ENCODE measurements at places on chromosomes 5 and 9.

DNA sequence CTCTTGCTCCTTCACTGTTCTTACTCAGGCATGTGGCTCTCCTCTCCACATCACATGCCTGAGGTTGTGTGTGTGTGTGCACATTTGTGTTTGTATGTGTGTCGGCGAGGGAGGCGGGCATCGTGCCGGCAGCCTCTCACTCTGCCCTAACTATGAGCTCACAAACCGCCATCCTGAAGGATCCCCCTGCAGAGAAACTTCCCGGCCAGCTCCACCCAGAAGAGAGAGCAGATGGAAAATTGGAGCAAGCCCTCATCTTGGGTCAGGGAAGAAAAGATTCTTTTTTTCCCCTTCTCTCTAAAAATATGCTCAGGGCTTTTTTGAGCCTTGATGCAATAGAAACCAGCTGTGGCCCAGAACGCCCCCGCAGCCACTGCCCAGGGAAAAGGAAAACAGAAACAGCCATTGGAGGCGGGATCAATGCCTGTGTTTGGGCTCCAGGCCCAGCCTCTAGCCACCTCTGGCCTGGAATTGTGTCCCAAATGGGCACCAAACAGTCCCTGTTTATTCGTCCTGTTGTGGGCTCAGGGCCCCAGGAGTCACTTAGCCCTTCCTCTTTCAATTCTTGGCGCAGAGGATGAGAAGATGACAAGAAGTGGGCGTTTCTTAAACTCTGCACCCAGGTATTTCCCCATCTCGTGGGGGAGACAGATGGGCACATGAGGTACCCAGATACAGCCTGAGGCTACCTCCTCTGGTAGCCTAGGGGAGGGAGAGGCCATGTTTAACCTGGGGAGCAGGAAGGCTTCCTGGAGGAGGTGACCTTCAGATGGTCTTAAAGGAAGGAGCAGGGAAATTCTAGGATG is 151.5 kb downstream of the RGS3 start:
- DNase-seq: no peak

DNA sequence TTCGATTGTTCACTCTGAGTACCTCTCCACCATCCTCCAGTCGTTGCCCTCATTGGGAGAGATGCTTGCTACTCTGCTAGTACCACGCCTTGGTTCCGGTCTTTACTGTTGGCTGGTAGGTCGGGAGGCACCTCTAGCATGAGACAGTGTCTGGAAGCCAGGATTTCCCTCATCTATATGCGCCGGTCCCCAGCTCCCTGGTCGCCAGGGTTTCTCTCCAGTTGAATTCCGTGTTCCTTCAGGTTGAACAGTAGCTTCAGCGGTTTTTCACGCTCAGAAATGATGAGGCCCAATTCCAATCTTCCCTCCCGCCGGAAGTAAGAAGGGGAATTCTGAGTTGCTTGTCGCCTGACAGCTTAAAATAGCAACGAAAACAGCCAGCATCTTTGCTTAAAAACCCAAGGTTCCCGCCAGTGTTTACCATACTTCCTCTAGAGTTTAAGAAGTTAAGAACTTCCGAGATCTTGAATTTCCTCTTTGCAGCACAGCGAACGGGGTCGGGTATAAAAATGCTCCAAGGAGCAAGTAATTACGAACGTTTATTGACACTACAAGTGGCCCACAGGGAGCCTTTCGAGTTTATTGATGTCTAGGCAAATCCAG is 1.3 kb upstream of the ST8SIA4 start:
- DNase-seq: no peak

DNA sequence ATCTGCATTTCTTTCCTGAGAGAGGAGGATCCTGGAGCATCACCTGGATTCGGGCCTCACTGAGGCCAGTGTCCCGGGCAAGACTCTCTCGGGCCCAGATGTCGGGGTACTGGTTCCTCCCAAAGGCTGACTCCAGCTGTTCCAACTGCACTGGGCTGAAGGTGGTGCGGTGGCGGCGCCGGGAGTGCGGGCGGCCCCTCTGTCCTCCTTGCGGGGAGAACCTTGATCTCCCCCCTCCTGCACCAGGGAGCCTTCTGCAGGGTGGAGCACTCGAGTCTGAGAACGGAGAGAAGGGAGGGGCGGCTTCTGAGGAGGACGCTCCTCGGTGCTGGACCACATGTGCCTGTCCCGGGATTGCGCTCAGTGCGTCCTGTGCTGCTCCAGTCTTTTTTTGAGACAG is 2.0 kb downstream of the PROP1 start:
- DNase-seq: no peak

- no peak for DNase-seq
Measured at GRCh38 chr5:109318455-109319108, 91.2 kb downstream of the PJA2 start.

- no peak for DNase-seq
Measured at GRCh38 chr9:98228392-98229089, 26.9 kb downstream of the TBC1D2 start.

- no peak for DNase-seq
Measured at GRCh38 chr9:86322973-86323644, 31.1 kb downstream of the TUT7 start.

- DNase-seq: no peak
Measured at GRCh38 chr9:114258866-114259797, 63.8 kb upstream of the ORM1 start.

DNA sequence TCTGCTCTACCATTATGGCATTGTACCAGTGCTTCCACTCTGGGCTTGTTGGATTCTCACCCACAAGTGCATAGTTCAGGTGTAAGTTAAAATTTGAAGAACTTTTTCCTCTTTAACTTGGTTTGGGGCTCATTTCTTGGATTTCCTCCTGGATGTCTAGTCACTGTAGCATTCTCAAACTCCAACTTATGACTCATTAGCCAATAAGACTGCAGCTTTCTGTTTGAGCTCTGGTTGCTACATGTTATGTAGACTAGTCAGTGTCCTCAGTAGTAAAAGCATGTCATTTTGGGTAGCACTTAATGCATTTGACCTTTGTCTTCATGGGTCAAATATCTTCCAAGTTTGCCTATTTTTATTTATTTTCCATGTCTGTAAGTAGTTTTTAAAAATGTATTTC is 790.8 kb downstream of the BRINP1 start:
- DNase-seq: no peak

All from NCI-H1105 (cell line).